ENCODE measurements at places on chromosomes 4 and X.

DNA sequence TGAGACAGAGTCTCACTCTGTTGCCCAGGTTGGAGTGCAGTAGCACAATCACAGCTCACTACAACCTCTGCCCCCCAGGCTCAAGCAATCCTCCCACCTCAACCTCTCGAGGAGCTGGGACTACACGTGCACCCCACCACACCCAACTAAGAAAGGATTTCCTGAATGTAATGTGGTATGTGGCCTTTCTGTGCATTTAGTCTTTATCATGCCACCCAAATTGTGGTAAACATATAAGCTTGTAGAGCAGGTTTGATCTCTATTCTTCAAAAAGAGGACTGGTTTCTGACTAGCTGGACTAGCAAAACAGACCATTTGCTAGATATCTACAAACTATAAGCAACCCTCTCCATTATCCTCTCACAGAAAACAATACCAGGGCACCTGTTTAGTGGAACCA, 33.6 kb downstream of the ELOVL6 start:
- no peak for DNase-seq

- no peak for DNase-seq
Measured at GRCh38 chr4:48654015-48654664, 125.9 kb downstream of the FRYL start.

DNA sequence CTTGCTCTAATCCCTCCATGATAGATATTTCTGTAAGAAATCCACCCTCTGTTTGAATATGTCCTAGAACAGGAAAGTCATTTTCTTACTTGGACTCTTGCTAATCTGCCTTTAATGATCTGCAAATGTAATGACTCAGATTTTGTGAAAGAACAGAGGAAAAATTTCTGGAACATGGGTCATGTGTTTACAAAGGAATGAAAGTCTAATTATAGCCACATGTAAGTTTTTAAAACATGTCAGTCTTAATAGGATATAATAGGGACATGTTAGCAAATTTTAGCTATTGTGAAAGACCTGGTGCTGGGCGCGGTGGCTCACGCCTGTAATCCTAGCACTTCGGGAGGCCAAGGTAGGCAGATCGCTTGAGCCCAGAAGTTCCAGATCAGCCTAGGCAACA, 47.6 kb downstream of the GRK4 start:
- peak; percentile 81 for DNase-seq

DNA sequence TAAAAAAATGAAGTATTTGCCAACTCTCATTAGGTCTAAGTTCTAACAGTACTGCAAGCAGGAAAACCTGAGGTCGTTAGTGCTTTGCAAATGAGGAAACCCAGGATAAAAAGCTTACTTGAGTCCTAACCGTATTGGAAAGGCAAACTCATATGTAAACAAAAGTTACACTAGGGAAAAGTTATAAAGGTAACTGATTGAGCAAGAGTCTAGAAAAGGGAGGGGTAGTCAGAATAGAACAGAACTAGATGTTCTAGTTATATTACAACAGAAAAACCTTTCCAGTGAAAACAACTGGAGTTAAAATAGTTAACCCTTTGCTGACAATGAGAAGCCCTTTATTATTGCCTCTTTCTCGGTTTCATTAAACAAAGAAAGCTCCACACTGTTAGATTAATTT, 66.4 kb upstream of the MAOA start:
- no peak for DNase-seq

DNA sequence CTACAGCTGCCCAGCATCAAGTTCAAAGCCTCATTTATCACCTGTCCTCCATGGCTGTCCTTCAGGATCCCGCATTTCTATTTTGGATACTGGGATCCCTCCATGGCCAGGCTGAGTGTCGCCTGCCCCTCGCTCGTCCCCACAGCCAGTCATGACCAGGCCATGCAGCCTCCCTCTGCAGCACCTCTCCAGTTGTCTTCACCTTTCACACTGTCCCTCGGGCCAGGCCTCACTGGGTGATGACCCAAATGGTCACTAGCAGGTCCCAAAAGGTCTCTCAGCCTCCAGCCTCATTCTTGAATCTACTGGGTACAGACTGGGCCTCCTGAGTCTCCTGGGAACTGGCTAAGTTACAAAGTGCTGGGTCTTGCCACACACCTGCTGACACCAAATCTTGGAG, 48.7 kb upstream of the HELT start:
- DNase-seq, result no peak

DNA sequence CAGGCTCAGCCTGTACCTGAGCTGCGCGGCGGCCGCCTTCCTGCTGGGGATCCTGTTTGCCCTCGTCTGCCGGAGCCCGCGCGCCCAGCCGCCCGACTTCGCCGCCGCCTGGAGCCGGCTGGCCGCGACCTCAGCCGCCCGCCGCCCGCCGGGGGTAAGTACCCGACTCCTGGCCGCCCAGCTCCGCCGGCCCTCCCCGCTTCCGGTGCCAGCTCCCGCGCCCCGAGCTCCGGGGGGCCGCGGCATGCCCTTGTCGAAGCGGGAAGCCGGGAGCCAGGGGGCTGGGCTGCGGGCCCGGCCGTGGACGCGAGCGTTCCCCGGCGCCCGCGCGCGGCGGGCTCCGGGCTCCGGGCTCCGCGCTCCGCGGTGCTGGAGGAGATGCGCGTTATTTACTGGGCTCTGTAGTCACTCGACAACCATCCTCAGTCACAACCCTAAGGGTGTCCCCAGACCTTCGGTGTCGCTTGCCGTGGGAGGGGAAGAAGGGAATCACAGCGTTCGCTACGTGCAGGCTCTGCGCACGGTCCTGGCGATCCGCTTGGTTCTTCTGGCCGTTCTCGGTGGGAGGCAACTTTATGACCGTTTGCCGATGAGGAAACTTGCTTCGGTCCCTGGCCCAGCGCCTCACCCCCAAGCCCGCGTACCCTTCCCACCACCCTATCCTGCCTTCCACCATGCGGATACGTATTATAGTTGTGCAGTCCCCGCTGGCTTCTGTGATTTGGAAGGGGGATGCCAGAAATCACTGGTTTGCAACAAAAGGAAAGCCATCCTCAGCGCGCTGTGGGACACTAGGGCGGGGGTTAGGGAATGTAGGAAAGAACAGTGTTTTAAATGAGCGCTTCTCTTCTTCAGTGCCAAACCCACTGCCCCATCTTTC, 944 bp downstream of the SNX25 start:
- no peak for DNase-seq

DNA sequence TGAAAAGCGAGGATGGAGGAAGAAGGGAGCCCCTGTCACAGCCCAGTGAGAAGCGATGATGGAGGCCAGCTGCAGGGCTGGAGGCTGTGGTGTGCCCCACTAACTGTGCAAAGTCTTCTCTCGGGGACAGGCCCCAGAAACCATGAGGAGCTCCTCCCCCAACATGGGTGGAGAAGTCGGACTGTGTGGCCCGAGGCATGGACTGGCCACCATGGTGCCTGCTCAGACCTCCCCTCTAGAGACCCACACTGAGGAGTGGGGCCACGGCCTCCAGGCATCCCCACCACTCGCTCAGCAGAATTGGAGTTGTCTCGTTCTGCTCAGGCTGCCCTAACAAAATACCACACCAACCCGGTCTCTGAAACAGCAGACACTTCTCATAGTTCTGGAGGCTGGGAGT, 12.2 kb upstream of the PDE6B start:
- no peak for DNase-seq

GRCh38 chr4:74395633-74396032, 30.7 kb downstream of the EREG start:
- no peak for DNase-seq

- DNase-seq, result peak; percentile 62
Measured at GRCh38 chr4:94757192-94758140, at the start of gene BMPR1B. Gene BMPR1B, plus strand, starts transcription at chr4:94757955. Its CDS starts 346,470 bp downstream, at chr4:95104425.

GRCh38 chr4:170497689-170498088, 407.9 kb upstream of the AADAT start:
- no peak for DNase-seq

DNA sequence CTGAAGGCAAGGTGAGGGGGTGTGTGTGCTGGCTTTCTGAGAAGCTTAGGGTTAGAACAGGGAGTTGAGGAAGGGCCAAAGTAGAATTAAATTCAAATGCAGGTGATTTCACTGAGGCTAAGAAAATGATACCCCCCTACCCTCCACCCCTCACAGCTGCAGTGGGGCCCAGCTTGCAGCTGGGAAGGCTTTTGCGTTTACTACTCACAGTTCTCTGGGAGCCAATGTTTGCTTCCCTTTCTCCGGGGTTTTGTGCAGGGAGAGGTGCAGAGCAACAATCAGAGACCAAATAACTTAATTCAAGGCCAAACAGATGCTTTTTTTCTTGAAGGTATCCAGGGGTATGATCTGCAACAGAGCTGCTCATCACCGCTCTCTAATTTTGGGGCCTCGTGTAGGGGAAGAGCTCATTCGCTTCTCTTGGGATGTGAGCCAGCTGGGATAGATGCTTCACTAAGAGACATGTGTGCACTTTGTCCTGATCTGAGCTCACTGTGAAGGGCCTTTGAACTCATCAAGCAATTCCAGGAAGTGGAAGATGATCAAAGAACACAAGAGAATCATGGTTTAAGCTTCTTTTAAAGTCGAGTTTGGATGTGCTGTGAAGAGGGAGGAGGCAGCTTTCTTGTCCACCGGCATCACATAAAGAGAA, 122.7 kb upstream of the C1GALT1C1 start:
- no peak for DNase-seq

DNA sequence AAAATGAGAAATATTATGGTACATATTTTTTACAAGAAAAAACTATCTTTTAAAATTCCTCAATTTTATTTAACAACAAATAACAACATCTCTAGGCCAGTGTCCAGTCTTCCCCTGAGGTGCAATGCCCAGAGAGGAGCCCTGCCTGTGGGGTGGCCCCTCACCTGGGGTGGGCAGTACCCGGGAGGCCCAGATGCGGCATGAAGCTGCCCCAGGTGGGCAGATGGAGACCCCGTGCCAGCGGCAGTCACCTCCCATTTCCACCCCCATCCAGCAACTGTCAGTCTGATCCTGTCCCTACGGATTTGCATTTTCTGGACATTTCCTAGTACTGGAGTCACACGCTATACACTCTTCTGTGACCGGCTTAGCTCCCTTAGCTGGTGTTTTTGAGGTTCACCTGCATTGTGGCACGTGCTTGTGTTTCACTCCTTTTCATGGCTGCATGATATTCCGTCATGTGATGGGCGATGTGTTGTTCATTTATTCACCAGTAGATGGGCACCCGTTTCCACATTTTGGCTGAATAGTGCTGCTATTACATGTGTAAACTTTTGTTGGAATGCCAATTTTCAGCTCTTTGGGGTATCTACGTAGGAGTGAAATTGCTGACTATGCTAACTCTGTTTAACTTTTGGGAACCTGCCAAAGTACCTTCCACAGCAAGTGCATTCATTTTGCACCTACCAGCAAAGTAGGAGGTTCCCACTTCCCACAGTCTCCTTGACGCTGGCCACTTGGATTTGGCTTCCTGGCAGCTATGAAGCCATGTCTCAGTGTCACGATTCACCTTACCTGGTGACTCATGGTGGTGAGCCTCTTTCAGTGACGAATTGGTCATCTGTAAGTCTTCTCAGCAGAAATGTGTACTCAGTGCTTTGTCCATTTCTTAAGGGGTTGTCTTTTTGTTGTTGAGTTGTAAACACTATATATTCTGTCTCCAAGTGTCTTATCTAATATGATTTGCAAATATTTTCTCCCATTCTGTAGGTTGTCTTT, 11.7 kb upstream of the MAEA start:
- DNase-seq, result no peak

- no peak for DNase-seq
Measured at GRCh38 chr4:1819816-1820215, 26.7 kb downstream of the FGFR3 start.

DNA sequence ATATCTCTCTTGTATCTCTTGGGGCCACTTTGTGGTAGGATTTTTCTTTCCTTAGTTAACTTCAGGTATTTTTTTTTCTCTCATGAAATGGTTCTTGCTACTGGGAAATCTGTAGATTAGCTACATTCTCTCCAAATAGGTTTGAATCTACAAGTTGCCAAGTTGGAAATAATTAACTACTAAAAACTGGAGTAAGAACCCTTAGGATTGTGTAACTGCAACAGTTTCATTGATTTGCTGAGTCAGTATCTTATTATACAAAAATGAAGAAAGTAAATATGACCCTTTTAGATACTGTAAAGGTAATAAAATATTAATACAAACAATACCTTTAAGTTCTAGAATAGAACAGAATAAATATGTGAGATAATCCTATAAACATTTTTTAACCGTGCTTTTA, 327.9 kb downstream of the CXXC4 start:
- no peak for DNase-seq
